Stomach (tissue), 19 donors: ENCODE measurements at places on chromosomes 2 and 18.

DNA sequence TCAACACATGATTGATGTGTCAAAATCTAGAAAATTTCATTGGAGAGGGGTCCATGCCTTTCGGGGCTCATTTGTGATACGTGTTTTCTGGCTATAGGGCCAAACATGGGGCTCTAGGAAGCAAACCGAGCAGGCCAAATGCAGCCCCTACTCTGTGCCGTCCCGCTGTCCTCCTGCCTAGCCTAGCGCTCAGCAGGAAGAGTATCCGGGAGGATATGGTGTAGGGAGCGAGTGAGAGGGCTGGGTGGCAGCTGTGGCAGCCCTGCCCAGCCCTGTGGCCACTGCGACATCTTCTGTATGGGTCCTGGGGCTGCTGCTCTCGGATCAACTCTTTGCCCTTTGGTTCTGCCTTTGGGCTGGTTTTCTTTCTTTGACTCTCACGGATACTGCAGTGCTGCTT is 120.1 kb upstream of the MAP3K20 start:
- no peak for DNase-seq

GRCh38 chr2:51535763-51536162 is 503.8 kb upstream of the NRXN1 start:
- DNase-seq = no peak

GRCh38 chr2:73283545-73284295 is 558 bp downstream of the FBXO41 start:
- DNase-seq = peak; percentile 32

DNA sequence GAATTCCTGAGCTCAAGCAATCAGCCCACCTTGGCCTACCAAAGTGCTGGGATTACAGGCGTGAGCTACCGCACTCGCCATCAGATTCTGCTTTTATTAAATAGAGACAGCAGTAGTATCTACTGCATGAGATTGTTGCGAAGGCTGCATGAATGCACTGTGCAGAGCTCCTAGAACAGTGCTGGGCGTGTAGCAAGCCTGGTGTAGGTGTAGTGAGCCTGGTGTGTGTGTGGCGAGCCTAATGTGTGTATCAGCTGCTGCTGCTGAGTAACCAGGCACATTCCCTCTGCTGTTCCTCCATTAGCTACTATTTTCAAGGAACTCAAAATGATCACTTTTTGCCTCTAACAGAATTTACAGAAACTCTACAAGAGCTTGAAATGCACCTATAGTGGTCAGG is 57.6 kb downstream of the PTPRM start:
- no peak for DNase-seq

DNA sequence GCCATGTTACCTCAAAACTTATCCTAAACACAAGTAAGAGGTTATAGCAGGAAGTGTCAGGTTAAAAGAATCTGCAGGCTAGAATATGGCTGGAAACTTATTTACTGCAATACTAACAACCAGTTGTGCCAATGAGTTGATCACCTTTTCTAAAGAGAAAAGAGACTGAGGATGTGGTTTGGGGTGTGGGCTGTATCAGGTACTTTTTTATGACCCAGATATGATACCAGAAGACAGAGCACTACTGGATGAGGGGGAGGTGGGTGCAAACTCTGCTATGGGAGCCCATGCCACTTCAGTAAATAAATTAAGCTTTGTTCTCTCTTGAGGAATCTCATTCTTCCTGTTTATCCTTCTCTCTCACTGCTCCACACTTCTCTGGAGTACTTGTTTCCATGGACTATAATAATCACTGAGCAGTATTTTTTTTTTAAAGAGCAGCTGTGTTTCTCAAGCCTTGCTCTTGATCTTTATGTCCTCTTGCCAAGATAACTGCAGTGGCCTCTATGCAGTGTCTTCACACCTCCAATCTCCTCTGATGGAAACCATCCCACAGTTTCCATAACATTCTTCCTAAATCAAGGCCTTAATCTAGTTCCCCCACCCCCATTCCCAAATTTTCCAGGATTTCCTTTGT is 51.2 kb upstream of the NOSTRIN start:
- DNase-seq = peak; percentile 43

DNA sequence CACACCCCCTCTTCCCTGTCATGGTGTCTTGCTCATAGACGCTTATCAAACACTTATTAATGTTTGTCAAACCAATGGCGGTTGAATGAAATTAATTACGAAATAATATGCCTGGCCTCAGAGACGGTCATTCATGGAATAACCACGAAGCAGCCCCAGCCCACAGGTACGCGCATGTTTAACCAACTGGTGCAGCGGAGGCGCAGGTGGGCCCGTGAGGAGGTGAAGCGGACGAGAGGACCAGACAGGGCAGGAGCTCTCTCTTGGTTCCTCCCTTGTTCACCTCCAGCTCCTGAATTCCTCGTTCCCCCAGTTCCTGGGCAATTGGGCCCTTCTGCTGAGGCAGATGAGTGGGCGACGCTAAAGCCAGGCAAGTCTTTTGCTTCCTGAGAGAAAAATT is 169.8 kb downstream of the TNS1 start:
- no peak for DNase-seq

DNA sequence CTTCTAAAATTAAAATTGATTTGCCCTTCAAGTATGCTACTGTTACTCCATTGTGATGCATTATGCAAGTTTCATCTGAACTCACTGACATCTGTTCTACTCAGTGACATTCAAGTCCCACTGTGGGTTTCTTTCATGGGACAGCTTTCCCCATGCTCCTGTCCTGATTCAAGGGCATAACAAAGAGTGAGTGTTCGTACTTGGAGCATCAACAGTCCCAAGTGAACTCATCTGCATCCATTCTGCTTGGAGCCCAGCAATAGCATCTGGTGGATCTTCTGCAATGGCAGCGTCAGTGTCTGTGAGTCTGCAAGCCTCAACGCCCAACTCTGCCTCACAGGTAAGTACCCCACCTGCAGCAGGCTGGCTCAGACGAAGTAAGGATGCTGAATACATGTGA is 27.5 kb downstream of the BUB1 start:
- DNase-seq = no peak

GRCh38 chr2:178962805-178963433 is 87.0 kb downstream of the CCDC141 start:
- DNase-seq = no peak

GRCh38 chr18:33212363-33212762 is 228.2 kb downstream of the CCDC178 start:
- DNase-seq = no peak

DNA sequence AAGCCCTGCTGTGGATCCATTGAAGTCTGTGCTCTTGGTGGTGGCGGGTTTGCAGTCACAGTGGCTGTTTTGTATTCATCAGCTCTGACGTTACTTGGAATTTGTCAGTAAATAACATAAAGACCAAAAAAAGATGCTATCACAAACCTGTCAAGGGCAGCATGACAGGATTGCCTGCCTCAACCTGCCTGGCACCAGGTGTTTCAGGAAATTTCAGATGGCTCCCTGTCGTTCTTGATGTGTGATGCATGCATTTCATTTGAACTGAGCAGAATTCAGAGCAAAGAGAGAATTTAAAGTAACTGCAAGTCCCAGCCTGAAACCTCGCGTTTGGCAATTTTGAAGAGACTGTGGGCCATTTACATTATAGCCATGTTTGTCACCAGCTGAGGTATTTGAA is 50.3 kb upstream of the EPC2 start:
- no peak for DNase-seq

DNA sequence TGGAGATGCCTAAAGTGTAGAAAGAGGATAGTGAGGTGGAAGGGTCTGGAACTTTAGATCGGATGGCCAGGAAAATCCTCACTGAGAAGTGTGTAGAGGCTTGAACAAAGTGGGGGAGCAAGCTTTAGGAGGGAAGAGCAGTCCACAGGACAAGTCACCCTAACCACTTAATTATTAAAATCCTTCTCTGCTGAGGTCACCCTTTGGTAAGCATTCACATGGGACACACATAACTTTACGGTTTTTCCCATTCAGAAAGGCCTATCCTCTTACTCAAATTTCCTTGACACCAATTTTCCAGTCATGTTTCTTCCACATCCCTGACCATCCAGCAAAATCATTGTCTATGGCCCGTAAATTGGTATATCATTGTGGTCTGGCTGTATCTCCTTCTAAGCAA is 31.0 kb upstream of the ZEB2 start:
- no peak for DNase-seq

- DNase-seq = no peak
Observed at GRCh38 chr2:103785432-103785831, 1023.6 kb downstream of the TMEM182 start.

DNA sequence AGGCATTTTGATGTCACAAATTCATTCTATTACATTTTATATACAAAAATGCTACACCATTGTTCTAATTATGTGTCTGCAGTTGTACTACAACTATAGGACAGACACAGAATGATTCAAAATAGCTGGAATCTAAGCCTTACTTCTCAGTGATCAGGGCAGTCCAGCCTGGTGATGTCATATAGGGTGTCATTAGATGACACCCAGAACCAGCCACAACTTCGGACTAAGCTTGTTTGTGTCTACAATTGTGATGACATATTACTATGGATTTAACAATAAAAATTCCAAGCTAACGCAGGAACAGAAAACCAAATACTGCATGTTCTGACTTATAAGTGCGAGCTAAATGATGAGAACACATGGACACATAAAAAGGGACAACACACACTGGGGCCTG is 31.0 kb downstream of the M1AP start:
- DNase-seq = no peak

- peak; percentile 34 for DNase-seq
Observed at GRCh38 chr2:47907039-47907781, 912 bp upstream of the FBXO11 start.
